ENCODE measurements at places on chromosomes 1 and 21.

DNA sequence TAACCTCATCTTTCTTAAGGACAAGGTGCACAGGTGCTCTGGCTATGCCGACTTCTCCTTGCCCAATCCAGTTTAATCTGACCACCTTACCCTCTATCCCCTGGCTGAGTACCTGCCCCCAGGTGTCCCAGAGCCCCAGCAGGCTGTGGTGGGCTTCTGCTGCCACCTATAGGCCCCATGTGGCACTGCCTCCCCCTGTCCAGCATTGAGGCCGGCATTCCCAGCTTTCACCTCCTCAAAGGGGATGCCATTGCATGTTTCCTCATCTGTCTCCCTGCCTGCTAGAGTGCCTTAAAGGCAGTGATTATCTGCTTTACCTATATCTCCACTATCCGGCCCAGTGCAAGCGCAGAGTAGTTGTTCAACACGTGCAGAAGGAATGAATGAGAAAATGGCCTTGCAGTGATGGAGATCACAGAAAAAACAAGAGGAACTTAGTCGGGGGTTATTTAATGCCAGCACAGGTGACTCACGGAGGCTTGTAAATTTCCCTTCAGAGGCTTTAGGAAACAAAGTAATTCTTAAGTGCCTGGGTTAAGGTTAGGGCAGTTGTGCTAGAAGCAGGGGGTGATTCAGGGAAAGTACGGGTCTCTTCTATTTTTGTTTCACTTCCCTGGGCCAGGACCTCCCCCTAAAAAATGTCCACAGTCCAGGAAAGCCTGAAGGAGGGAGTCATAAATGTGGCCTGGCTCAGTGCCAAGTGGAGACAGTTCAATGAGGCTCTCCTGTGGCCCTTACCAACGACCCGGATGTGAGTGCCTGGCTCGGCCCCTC lies 131.8 kb upstream of the NGF start:
- DNase-seq, result no peak

DNA sequence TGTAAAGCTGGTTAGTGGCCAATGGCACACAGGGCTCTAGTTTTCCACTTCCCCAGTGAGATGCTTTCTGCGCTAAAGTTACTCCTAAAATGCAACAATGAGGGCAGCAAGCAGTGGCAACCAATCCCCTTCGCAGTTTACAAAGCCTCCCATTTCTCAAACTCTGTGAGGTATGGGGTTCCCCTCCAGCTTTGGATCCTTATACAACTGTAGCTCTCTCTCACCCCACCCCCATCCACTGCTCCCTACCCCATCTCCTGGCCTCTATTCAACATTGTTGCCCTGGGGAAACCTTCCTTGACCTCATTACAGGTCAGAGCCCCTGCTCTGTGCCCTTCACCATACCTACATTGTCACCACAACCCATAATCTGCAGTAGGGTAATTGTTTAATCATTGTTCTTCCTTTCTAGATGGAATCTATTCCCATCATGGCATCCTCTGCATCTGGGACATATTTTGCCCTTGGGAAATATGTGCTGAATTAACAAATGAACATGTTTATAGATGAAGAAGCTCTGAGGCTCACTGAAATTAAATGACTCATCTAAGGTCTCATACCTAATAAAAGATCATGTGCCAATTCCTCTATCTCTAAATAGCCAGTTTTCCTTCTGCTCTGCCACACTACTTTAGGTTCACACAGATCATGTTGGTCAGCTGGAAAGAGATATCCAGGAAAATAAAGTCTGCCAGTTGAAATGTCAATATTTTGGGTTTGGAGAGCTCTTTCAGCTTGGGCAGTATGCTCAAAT lies 12.6 kb downstream of the KIAA0040 start:
- no peak for DNase-seq

DNA sequence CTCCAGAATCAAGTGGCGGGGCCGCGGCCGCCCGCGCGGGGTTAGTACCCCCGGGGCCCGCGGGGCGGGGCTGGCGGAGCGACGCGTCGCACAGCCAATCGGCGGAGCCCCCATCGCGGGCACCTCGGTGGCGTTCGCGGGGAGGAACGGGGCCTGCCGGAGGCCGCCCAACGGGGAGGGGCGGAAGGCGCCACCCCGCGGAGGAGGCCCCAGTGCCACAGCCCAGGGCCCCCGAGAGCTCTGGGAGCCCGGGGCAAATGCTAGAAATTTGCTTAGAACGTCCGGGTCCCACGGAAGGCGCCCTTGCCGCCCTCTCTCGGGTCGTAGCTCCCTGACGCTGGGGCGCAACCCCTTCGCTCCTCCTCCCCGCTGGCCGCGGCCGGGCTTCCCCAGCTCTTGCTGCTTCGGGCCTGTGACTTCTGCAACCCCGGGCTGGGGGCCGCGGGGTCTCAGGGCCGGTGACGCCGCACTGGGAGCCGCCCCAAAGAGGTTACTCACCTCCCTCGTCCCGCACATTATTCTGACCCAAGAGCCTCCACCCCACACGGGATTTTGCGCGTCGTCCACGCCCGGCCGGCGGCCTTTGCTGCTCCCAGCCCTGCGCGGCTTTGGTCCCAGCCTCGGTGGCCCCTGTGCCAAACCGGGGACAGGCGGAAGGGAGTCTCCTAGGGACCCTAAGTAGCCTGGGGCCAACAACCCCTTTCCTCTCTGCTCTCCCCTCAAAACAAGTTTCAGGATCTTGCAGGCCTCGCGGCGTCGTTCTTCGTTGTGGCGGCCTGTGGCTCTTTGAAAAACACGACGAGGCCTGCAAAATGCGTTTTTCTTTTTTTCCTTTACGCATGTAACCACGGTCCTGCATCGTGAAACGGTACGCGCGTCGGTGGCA lies at the start of gene RUNX3:
TSS of gene RUNX3 (minus strand) at position 17 of the 886 bp plus-strand sequence. CDS start 408 bp downstream, outside the sequence.
- DNase-seq, result no peak

GRCh38 chr21:44845418-44846223 lies 27.8 kb upstream of the SUMO3 start:
- DNase-seq, result no peak

GRCh38 chr1:151416231-151416630 lies 16.9 kb downstream of the PSMB4 start:
- no peak for DNase-seq

GRCh38 chr1:152880316-152880715 lies 2.2 kb downstream of the SMCP start:
- no peak for DNase-seq

Data from fibroblast of skin of left biceps (primary cell).